Stimulated activated CD4-positive, alpha-beta T cell treated with anti-CD3 and anti-CD28 coated beads, Interleukin-1b, Interleukin-23, amount 100 ng/mL, for 1 hour (primary cell): ENCODE measurements at places on chromosomes 2 and 18.

GRCh38 chr2:134884435-134884834 is 34.2 kb upstream of the CCNT2 start:
- no peak for DNase-seq

- DNase-seq = no peak
These were observed 1323.7 kb upstream of the PIK3C3 start for GRCh38 chr18:40631319-40631718.

GRCh38 chr18:54878159-54878622 is 49.9 kb downstream of the RAB27B start:
- no peak for DNase-seq

DNA sequence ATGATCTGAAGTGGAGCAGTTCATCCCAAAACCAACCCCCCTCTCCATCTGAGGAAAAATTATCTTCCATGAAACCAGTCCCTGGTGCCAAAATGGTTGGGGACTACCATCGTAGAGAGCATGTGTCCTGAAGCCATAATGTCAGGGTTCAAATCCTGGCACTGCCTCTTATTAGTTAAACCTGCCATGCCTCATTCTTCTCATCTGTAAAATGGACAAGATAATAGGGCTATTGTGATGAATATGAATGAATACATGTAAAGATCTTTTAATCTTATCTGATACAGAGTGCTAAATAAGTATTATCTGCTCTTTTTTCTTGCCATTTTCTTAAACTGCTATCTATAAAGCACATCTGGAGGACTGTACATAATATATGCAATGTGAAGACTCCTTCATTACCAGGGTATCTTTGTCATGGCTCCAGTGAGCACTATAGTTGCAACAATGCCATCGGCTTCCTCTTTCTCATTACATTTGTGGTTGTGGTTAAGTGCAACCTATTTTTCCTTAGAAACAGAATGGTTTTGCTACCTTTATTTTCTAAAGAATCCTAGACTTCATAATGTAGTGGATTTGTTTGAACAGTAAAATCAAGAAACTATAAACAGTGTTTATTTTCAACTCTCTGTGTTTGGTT is 27.0 kb downstream of the MFSD6 start:
- DNase-seq = no peak

- DNase-seq = no peak
These were observed 51.0 kb downstream of the FAM168B start for GRCh38 chr2:131042148-131042775.

- no peak for DNase-seq
These were observed 208.3 kb downstream of the ERBB4 start for GRCh38 chr2:212330263-212330662.

- DNase-seq = no peak
These were observed 6.8 kb upstream of the DNAJB2 start for GRCh38 chr2:219272356-219272755.

- no peak for DNase-seq
These were observed 33.6 kb upstream of the SMAD2 start for GRCh38 chr18:47964053-47964452.

DNA sequence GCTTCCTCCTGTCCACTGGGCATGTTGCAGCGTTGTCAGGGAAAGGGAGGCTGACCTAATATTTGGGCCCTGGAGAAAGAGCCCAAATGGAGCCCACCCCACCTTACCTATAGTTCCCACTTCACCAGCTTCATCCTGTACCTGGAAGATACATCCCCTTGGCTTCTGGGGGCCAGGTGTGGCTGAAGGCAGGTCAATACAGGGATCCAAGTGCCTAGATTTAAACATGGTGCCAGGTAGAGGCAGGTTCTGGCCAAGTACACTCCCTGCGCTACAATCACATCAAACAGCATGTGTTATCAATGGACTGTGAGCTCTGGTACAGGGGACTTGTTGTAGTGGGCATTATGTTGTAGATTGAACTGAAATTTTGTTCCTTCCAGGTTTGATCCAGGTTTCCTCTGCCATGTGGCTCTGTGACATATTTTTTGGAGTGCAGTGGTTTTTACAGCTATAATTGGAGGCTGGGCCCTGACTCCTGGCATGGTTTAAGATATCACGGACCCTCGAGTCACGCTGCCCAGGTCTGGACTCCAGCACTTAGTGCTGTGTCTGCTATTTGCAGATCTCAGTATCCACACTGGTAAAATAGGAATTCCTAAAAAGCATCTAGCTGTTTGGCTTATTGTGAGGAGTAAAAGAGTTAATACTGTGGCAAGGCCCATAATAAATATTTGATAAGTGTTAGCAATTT is 23.8 kb downstream of the MYCN start:
- no peak for DNase-seq

- no peak for DNase-seq
These were observed 72.9 kb downstream of the MAP3K20 start for GRCh38 chr2:173148520-173148919.

GRCh38 chr18:23738575-23738974 is 49.3 kb downstream of the LAMA3 start:
- no peak for DNase-seq

DNA sequence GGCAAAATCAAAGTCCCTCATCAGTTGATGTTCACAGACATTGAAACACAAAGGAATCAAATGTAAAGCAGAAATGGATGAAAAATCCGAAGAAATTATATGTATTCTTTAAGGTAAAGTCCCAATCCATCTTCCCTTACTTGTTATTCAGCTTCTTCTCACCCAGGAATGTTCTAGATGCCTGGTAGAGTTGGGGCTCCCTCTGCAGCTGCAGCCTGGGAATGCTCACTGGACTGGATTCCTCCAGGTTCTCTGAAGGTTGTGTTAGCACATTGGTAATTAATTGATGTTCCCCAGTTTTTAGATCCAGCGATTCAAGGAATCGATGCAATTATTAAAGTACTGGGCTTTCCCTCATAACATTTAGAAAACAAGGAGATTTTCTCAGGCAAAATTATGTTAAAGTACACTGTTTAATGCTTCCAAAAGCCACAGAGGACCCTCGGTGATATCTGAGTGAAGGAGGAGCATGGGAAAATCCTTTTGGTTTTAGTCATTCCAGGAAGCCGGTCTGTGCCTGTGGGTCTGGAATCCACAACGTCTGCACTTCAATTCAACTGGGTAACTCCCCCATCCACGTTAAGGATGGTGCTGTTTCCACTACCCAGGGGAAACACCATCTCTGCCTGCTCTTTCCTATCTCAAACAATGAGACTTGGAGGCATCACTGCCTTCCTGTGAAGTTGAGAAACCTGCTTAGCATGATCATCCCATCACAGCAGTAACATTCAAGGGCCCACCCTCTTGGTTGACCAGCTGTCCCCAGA is 22.0 kb downstream of the NTSR2 start:
- DNase-seq = no peak

DNA sequence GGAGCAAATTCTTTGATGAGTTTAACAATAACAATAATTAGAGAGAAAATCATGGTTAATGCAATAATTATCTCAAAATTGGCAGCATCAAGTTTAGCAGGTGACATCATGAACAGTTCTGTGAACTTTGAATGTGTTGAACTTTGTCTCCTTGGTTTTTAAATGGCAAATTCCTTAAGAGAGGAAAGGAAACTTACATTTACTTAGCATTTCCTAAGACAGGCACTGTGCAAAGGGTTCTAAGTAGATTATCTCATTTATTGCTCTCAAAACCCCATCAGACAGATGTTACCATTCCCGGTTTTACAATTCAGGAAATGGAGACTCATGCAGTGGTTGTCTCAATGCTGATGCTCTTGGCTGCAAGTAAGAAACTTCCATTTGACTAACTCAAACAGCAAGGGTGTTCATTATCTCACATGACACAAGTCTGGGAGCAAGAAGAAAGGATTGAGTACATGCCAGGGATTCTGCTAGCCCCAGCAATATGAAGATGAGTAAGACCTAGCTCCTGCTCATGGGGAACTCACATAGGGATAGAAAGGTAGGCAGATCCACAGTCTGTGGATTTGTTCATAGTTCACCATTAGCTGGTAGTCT is 81.3 kb upstream of the ITGA6 start:
- no peak for DNase-seq

DNA sequence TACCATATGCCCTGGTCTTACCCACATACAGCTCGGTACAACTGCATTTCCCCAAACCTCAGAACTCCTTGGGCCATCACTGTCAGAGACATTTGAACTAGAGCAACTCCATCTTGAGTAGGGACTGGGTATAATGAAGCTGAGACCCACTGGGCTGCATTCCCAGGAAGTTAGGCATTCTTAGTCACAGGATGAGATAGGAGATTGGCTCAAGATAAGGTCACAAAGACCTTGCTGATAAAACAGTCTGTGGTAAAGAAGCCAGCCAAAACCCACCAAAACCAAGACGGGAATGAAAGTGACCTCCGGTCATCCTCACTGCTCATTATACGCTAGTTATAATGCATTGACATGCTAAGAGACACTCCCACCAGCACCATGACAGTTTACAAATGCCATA is 131.3 kb downstream of the PIK3C3 start:
- no peak for DNase-seq

DNA sequence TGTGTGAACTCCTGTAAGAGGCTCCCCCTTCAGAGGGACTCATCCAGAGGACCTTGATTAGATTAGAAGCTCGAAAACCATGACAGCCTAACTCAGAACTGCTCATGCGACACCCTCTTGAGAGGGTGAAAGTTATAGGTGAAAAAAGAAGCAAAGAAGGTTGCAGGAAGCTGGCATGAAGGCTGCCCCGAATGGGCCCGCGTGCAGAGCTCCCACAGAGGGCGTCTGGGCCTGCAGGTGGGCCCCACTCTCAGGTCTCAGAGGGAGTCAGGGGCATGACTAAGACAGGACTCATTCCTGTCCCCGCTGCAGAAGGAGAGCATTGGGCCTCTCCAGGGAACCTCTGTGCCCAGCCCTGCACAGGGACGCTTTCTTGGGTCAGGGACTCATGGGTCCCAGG is 235.4 kb downstream of the EIPR1 start:
- no peak for DNase-seq

DNA sequence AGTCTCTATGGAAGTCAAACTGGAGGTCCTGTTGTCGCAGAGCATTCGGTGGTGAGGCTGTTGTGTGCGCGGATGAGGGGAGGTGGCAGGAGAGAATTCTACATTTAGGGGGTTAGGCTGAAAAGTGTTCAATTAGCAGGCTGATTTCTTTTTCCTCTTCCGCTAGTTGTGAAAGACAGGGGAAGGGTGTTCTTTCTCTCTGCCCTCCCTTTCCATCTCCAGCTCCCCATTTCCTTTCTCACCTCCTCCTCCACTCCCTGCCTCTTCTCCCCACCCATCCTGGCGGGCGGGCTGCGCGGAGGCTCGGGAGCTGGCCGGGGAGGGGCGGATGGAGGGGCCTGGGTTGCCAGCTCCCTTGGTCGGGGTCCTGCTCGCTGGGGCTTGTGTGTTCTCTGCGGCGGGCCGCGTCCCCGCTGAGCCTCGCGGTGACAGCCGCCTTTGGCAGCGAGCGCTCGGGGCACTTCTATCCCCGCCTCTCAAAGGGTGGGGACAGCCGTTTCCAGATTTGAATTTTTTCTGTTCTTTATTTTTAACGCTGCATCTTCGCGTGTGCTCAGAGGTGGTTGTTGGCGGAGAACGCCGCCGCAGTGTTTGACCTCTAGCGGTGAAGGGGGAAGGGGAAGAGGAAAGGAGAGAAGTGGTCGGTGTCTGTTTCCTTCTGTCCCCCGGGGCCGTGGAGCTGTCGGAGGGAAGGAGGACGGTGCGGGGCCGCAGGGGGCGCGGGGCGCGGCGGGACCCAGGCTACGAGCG is 3.6 kb downstream of the SOX11 start:
- no peak for DNase-seq

GRCh38 chr2:176072951-176073904 is 10.5 kb downstream of the EVX2 start:
- no peak for DNase-seq

GRCh38 chr2:175017618-175018414 is 12.6 kb upstream of the CHN1 start:
- DNase-seq = no peak

DNA sequence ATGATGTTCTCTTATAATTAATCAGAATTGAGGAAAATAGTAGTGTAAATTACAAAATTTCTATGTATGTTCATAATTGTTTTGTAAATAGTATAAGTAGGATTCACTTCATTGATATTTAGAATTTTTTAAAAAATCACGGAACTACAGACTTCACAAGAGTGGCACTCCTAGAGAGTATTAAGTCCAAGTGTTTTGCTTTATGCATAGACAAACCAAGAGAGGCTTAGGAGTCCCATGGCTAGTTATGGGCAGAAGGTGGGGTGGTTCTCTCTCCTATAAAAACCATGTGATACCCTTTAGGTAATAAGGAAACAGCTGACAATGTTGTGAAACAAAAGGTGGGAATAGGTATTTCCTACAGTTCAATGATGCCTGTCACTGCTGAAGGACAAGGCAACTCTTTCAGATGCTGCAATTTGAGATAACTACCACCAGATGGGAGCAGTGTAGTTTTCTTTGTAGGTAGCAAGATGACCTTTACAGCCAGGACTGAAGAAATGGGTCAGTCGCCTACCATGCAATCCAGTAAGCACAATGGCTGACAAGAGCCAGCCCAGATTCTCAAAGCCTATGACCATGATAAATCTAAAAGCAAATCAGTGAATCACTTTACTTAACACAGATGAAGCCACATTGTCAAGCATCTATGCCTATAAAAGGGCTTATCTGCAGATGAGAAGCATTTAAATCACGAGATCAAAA is 83.9 kb downstream of the AAK1 start:
- no peak for DNase-seq

DNA sequence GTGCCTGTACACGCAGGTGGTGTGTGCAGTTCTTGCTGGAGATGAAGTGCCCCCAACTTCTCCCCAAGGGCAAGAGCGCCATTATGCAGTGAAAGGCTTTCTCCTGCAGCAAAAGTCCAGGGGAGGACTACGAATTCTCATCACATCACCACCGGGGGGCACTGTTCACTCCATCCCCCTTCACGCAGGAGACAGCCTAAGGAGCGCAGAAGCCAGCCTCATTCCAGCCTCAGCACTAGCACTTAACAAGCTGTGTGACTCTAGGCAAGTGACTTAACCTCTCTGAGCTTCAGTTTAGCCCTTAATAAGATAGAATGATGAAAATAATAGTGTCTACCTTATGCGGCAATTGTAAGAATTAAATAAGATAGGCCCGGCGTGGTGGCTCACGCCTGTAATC is 32.3 kb downstream of the DNMT3A start:
- DNase-seq = no peak

GRCh38 chr2:5148392-5149085 is 543.6 kb upstream of the SOX11 start:
- no peak for DNase-seq

DNA sequence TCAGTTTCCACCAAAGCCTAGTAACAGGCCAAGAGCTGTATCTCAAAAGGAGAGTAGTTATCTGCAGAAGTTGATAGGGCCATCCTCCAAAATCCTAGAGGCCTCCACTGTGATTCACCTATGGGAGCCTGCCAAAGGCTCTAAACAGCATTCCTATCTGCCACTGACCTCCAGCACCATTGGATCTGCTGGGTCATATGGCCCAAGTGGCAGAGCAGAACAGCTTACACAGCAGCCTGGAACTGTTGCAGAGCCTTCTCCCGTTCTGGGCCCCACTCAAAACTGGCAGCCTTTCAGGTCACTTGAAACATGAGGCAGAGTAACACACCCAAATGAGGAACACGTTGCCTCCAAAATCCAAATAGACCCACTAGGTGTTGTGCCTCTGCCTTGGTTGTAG is 345.2 kb upstream of the RND3 start:
- DNase-seq = no peak

- no peak for DNase-seq
These were observed 34.5 kb downstream of the NYAP2 start for GRCh38 chr2:225434014-225434413.

GRCh38 chr2:14234911-14235310 is 397.6 kb upstream of the LRATD1 start:
- DNase-seq = no peak
